ENCODE measurements at places on chromosomes 12 and 14.

GRCh38 chr12:6118891-6119568 lies 5.4 kb downstream of the VWF start:
- no peak for DNase-seq

GRCh38 chr14:74867673-74868072 lies 8.3 kb downstream of the PROX2 start:
- no peak for DNase-seq

- DNase-seq = no peak
Observed at GRCh38 chr12:128727999-128728398, 95.8 kb downstream of the SLC15A4 start.

- no peak for DNase-seq
Observed at GRCh38 chr14:59905188-59905587, 14.8 kb upstream of the LRRC9 start.

DNA sequence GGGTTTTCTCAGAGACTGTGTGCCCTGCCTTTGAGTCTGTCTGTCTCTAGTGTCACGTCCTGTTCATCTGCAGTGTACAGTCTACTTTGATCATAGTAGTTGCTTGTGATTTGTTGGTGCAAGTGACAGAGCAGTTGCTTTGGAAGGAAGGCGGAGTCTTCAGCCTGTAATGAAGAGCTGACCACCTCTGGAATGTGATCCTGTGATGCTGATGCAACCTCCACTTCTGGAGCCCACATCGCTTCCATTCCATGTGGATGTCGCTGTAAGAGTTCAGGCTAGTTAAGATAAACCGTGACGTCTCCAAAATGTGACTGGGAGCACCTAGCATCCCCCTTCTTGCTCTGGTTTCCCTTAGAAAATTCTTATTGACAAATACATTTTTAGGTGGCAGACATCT lies 51.8 kb downstream of the PELI2 start:
- DNase-seq = no peak

DNA sequence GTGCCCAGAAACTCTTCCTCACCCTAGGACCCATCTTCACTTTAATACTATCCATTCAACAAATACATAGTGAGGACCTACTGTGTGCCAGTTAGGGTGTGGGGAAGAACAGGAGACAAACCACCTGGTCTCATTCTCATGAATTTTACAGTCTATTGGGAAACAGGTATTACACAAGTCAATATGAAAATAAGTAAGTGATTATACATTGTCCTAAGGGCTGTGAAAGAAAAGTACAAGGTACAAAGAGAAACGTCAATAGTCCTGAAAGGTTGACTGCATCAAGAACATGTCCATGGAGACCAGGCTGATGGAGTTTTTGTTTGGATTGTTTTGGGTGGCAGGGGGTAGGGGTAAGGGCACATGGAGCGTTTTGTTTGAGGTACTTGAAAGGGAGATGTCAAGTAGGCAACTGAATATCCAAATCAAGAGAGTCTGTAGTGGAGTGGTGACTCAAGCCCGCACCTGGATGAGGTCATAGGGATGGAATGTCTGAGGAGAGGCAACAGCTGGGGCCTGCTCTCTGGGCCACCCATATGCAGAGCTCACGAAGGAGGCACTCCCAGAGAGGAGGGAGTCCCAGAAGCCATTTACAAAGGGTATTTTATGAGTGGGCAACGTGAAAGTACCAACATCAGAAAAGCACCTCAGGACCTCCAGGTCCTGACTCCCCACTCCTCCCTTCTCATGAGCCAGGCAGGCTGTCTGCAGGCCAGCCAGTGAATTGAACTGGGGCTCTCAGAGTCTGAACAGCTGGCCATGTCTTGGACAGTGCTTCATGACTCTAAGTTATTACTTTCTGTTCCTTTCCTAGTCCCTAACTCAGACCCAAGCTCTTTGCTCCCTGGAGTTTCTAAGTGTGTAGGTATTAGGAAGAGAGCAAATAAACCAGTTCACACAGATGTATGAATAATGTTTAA lies 272.0 kb downstream of the ZFP36L1 start:
- DNase-seq = no peak

- no peak for DNase-seq
Observed at GRCh38 chr14:21072781-21073339, 2.8 kb downstream of the ARHGEF40 start.

GRCh38 chr12:556498-556897 lies 96.8 kb downstream of the B4GALNT3 start:
- DNase-seq = no peak

DNA sequence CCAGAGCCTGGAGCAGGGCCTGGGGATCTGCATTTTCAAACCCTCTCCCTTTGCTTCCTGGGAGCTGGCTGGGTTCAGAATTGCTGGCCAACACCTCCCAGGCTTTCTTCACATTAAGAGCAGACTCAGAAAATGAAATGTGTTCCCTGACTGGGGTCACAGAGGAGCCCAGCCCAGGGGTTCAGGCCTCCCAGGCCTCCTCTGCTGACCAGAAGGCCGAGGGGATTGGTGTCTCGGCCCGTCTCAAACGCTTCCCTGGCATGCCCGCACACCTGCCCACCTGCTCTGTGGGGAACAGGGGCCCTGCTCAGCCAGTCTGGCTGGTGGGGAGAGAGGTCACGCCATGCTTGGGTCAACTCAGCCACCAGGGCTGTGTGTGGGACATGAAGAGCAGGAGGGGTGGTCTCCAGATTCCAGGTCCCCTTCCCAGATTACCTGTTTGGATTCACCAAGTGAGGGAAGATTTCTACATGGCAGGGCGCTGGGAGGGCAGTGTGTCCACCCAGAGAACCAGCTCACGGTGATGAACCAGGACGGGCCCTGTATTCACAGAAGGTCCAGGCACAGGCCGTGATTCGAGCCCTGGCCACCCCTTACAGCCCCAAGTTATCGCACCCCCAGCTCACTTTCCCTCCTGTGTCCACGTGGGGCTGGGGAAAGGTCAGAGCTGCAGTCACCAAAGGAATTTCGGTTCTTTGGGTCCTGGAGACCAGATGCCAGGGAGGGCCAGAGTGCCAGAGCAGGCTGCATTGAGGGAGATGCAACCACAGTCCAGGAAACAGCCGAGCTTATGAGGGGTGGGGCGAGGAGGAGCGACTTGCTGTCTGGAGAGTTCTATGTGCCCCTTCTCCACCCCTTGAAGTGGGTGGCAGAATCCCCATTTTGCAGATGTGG lies 55.2 kb upstream of the RIN3 start:
- DNase-seq = no peak

GRCh38 chr12:94616203-94616729 lies 34.1 kb downstream of the TMCC3 start:
- DNase-seq = no peak

GRCh38 chr12:5901416-5901815 lies 43.6 kb downstream of the ANO2 start:
- DNase-seq = no peak

DNA sequence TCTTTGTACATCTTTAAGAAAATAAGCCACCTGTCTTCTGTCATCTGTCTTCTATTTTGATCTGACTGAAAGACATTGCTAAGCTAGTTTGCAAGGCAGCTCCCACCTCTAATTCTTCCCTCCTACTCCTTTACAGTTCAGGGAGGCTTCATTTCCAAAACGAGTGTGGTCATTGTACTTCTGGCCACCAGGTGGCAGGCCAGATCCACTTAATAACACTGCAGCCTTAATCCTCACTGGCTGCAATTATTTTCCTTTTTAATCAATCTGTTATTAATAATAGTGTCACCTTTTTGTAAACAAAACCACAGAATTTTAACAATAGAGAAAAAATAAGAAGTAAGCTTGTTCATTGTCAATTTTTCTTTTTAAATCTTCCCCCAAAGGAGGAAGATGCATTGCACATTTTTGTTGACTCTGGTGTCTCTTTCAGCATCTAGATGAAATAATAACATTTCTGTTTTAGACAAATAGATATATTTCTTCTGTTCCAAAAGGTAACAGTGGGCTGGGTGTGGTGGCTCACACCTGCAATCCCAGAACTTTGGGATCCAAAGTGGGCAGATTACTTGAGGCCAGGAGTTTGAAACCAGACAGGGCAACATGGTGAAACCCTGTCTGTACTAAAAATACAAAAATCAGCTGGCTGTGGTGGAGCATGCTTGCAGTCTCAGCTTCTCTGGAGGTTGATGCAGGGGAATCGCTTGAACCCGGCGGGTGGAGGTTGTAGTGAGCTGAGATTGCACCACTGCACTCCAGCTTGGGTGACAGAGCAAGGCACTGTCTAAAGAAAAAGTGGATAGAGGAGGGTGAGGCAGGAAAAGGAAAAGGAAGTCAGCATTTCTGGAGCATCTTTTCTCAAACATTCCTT lies 23.3 kb downstream of the GABARAPL1 start:
- DNase-seq = peak; percentile 40

GRCh38 chr14:54474232-54474793 lies 14.5 kb downstream of the GMFB start:
- no peak for DNase-seq

DNA sequence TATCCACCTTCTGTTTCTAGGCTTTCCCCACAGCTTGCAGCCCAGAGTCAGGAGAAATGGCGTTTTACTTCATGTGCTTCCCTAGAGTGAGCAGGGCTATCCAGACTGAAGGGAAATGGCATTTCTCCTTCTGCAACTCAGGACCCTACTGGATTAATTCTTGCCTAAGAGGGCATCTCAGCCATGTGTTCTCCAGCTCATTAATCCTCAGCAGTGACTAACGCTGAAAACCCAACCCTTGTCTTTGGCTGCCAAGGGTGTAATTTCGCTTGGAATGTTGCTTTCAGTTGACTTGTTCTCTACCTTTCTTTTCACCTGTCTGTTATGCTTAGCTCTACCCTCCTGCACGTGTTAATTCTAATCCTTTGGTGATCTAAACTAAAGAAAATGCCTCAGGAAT lies 21.0 kb upstream of the EMP1 start:
- DNase-seq = no peak

- no peak for DNase-seq
Observed at GRCh38 chr12:122870867-122871664, 24.9 kb downstream of the VPS37B start.

DNA sequence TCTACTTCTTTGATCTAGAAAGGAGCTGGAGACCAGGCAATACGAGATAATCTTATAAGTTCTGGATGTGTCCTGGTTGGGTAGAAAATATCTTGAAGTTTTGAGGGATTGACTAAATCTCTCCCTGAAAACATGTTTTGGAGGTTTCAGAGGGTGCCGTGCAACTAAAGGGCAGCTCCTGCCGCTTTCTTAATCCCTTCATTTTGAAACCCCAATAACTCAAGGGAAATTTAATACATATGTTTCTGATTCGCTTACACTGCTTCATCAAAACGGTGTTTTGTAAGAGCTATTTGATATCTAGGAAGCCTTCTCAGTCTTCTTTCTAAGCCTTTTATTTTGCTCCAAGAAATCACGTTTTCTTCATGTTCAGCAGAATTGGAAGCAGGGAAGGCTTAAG lies 129.0 kb downstream of the ASCL1 start:
- no peak for DNase-seq

DNA sequence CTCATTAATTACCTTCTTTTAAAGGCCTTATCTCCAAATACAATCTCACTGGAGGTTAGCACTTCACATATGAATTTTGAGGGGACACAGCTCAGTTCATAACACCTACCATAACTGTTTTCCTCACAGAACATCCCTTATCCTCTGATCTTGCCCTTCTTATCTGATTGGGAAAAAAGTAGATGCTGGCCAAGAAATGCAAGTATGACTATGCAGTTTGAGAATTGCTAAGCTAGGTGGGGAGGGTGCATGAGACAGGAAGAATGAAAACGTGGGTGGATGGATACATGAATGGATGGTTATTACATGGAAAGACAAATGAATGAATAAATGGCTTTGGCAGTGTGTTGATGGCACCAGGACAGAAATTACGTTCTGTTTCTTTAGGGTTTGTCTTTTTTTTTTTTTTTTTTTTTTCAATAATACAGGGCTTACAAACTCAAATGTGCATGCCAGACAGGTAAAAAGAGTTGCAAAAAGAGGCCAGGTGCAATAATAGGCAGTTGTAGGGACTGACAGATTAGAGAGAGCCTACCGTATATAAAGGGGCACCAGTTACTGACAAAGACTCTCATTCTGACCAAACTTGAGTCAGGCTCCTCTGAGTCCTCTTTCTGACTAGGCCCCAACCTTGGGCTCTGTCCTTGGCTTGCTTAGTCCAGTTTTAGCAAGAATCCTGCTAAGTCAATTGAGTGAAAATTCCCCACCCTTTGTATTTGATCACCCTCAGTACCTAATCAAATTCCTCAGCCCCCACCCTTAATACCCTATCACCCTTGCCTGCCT lies 304.9 kb downstream of the ZFP36L1 start:
- DNase-seq = no peak

DNA sequence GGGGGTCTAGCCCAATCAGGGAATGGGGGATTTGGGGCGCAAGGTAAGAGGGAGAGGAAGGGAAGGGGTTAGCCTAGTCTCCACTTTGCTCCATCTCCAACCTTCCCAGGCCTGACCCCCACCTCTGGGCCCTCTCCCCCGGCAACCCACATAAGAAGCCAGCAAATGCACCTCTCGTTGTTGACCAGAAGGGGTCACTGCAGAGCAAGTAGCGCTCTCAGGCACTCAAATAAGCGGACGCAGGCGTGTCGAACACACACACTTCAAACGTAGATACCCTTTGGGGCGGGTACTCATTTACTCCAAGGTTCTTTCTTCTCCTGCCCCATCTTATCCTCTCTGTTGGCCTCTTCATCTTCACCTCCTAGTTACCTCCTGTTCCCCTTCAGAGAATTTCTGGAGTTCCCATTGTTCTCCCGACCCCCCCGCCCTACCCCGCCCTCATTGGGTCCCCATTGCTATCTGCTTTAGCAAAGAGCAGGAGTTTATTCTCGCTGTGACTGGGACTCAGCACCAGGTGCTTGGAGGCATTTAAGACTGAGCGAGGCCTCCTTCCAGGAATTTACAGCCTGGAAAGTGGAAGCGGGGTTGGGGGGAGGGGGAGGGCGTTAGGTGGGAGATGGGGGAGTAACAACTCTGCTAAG lies 1.5 kb upstream of the SRRM4 start:
- DNase-seq = peak; percentile 73

DNA sequence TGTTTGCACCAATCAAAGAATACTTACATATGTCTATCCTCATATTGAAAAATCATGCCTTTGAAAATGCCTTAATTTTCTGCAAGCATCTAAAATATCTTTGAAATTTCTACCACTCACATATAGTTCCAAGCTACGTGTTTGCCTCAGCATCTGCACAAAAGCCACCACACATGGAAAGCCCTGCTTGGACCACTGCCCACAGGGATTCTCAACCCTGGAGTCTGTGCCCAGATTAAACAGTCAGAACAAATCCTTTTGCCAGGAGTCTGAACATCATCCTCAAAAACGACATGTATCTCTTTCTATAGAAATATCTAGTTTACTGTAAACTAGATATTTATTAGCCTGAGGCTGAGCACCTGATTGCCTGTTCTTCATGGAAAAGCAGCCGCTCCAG lies 32.6 kb downstream of the ARMH4 start:
- no peak for DNase-seq

GRCh38 chr12:119229837-119230236 lies 51.1 kb downstream of the HSPB8 start:
- DNase-seq = no peak

GRCh38 chr12:124861492-124861891 lies 2.2 kb downstream of the SCARB1 start:
- no peak for DNase-seq

DNA sequence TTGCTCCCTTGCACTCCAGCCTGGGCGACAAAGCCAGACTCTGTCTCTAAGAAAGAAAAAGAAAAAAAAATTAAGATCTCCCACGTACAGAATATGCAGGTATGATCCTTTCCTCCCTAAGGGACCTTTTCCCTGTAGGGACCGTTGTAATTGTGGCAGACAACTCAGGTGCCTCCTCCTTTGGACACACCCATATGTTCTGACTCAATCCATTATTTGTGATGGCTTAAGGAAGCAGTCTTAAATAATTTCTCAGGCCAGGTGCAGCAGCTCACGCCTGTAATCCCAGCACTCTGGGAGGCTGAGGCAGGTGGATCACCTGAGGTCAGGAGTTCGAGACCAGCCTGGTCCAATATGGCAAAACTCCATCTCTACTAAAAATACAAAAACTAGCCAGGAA lies 53.1 kb downstream of the TMCC3 start:
- no peak for DNase-seq

All from GM10248 (cell line).